Cortex of kidney (tissue), 1 donor: ENCODE measurements at places on chromosomes 2 and 18.

- no peak for DNase-seq
Measured at GRCh38 chr2:36438449-36438977, 82.9 kb downstream of the CRIM1 start.

GRCh38 chr2:219689676-219690628 is 62.5 kb downstream of the SLC4A3 start:
- DNase-seq, result no peak

GRCh38 chr2:59779571-59779970 is 773.9 kb downstream of the BCL11A start:
- no peak for DNase-seq

GRCh38 chr2:72992734-72993102 is 75.4 kb downstream of the EMX1 start:
- DNase-seq, result no peak

DNA sequence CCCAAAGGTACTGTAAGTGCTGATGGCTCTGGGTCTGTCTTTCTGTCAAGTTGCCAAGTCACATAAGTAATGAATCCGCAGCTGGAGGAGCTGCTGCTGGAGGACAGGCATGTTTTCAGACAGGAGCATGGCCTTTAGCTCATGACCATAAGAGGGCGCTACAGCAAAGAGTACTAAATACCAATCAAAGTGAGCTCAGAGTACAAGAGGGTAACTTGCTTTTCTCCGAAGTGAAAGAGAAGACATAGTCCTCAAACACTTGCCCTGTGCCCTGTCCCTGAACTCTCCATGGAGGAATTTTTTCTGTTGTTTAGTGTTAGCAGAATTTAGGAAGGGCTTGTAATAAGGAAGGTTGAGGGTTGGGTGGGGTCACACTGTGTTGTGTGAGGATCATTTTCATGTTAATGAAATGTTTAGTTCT is 58.0 kb upstream of the EML6 start:
- DNase-seq, result no peak

- no peak for DNase-seq
Measured at GRCh38 chr2:66789741-66790140, 354.8 kb downstream of the MEIS1 start.

- DNase-seq, result no peak
Measured at GRCh38 chr2:46387886-46388515, 90.8 kb downstream of the EPAS1 start.

DNA sequence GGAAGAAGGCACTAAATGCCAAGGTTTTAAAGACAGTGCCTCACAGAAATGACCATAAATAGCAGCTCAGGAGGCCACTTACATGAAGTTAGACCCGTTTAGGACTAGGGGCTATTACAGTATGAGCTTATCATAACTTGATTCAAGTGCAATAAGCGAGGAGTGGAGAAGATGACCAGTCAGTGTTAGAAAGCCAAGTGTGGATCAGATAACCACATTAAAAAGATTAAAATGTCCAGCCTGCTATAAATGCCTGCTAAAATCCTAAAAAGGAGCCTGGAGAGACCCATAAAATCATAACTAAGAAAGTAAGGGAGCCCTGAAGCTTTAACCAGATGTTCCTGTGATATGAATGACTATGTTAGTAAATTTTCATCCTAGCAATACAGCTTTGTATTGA is 117.5 kb upstream of the ZNF521 start:
- no peak for DNase-seq

GRCh38 chr2:170897108-170897507 is 31.9 kb upstream of the GORASP2 start:
- no peak for DNase-seq

- no peak for DNase-seq
Measured at GRCh38 chr2:136247204-136247950, 129.4 kb upstream of the CXCR4 start.

DNA sequence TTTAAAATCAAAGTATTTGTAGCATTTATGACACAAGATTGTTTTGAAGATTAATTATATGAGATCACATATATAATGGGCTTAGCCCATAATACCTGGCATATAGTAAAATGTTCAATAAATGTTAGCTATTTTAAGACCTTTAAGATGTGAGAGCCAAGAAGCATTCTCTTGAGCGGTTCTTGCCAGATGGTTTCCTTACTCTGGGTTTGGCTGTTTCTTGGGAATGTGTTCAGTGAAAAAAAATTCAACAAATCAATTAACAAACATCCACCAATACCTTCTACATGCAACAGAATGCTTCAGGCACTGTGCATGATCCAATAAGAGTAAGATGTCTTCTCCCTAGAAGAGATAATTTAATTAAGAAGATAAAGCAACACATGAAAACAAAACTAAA is 230.4 kb downstream of the CMPK2 start:
- no peak for DNase-seq

GRCh38 chr2:119156105-119156890 is 2.3 kb downstream of the C1QL2 start:
- no peak for DNase-seq

- DNase-seq, result no peak
Measured at GRCh38 chr2:232744963-232745362, 31.4 kb downstream of the KCNJ13 start.

DNA sequence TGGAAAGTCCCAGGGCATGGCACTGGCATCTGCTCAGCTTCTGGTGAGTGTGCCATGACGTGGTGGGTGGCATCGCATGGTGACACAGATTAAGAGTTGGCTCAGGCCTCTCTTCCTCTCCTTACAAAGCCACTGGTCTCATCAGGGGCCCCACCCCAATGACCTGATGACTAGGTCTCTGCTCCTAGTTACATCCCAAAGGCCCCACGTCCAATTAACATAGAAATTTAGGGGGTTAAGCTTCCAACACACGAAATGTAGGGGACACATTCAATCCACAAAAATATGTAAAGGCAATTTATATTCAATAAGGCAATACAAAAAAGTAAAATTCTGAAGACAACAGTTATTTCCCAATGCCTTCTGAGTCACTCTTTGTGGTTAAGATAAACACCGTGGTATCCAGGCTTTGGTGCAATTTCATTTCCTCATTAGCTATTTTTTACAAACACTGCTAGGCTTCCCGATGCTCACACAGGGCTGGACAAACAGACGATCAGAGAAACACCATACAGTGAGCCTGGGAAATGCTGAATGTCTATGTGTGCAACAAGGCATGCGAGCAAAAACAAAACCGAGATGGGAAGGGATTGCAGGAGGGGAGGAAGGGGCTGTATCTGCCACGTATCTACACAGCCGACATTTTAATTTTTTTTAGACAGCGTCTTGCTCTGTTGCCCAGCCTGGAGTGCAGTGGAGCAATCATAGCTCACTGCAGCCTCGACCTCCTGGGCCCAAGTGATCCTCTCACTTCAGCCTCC is 67.2 kb downstream of the MBP start:
- no peak for DNase-seq

DNA sequence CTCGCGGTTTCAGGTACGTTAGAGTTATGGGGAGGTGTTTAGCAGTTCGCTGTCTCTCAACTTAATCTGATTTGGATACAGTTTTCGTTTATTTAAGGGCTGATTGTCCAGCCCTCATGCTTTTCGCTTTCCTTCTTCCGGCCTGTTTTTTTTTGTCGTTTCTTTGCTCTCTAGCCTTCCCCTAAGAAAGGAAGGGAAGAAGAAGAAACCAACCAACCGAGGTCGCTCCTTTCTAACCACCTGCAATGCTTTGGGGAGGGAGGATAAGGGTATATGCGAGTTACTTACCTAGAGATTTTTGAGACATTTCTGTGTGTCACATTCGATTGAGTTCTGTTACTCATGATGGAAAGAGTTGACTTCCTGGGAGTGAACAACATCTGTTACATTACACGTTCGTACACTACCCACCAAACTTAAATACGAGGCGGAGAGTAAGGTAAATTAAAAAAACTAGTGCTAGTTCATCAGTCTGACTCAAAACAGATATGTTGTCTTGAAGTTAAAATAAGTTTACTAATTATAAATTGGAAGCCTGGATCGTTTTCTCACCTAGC is 918 bp downstream of the EIF5B start:
- DNase-seq, result no peak

DNA sequence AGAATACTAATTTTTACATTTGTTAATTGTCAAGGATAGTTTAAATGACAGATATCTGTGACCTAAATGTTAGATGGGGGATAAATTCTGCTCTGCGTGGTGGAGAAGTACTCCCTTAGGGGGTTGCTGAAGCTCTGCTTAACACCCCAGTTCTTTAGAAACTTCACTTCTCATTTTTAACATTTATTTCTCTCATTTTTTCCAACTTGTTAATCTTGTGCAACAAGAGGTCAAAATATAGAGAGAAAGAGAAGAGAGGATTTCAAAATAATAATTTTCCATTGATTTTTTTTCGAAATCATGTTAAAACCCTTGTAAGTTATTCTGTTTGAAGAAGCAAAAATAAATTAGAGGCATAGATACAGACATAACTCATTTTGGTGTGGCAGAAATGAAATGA is 61.3 kb upstream of the SLC8A1 start:
- no peak for DNase-seq

GRCh38 chr2:107358362-107358761 is 468.3 kb upstream of the RGPD4 start:
- DNase-seq, result no peak

GRCh38 chr2:123086613-123087385 is 938.3 kb upstream of the CNTNAP5 start:
- no peak for DNase-seq

- no peak for DNase-seq
Measured at GRCh38 chr18:8667846-8668245, 37.5 kb upstream of the MTCL1 start.

GRCh38 chr2:36820942-36821605 is 124.6 kb downstream of the VIT start:
- no peak for DNase-seq

- DNase-seq, result no peak
Measured at GRCh38 chr2:76159042-76159648, 448.4 kb upstream of the GCFC2 start.

DNA sequence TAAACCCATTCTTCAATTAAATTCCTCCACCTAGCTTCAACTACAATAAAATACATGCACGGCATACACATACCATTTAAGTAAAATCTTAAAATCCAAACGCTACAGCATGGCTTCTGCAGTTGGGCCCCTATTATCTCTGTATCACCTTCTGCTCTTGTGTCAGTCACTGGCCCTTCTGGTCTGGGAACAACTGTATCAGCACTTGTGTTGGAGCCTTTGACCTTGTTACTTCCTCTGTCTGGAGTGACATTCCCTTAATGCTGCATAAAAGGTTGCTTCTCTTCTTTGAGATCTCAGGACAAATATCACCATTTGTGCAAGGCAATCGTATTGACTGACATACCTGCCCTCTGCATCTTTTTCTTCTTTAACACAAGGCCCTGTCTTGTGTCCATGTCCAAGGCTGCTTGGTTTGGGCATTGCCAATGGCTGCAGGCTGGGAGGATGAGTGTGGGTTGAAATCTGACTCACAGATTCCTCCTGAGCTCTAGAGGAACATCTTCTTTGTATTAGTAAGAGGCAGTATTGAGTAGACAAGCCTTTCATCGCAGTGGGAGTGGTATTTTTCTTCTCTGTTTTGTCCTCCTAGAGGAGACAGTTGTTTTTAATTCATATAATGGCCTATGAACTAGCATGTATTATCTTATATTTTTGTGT is 267.8 kb upstream of the TRIB2 start:
- DNase-seq, result no peak

GRCh38 chr2:667332-667999 is 9.7 kb downstream of the TMEM18 start:
- DNase-seq, result no peak

DNA sequence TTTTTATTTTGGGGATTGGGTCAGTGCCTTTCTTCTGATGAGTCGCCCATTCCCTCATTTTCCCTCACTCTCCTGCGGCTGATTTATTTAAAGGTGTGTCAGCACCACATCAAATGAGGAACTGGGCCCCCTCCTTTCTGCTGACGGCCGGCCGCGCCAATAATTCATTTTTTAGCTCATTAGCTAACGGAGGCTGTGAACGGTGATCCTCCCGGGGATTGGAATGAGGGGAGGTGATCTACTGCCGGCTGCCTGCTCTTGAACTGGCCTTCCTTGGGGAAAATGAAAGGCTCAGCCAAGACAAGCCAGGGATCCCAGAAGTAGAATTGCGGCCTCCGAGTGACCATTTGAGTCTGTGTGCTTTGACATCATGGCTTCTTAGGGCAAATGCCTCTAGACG is 54.2 kb downstream of the GBX2 start:
- no peak for DNase-seq

DNA sequence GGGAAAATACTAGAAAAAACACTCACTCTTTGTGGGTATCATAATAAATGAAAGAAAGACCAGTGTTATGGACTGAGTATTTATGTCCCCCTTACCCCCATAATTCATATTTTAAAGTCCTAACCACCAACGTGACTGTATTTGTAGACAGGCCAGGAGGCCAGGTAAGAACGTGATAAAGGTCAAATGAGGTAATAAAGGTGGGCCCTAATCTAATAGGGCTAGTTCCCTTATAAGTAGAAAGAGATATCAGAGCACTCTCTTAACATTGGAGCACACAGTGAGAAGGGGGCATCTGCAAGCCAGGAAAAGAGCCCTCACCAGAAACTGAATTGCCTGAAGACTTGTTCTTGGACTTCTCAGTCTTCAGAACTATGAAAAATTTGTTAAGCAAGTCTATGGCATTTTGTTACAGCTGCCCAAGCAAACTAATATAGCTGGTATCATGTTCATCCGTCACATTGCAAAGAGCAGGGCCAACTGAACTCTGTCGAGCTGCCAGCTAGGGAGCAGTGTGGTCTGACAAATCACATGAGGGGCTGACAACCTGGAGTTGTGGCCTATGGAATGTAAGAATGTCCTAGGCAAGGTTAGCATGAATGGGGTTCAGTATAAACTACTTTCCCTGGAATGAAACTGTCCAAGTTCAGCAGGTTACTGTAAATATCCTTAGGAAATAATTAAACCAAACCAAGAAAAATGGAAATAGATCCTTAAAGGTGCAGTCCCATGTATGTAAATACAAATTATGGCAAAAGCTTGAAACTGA is 280.9 kb downstream of the ZNF385B start:
- no peak for DNase-seq
